NCI-H2029 treated with DMSO at 0.1 percent for 48 hours (cell line): ENCODE measurements at places on chromosomes 6 and 20.

DNA sequence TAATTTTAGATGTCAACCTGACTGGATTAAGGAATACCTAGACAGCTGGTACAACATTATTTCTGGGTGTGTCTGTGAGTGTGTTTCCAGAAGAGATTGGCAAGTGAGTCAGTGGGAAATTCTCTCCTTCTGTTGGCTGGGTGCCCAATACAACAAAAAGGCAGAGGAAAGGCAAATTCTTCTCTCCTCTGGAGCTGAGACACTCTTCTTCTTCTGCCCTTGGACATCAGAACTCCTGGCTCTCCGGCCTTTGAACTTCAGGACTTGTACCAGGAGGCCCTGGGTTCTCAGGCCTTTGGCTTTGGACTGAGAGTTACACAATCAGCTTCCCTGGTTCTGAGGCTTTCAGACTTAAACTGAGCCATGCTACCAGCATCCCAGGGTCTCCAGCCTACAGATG is 7.8 kb upstream of the BTN3A1 start:
- DNase-seq: no peak

DNA sequence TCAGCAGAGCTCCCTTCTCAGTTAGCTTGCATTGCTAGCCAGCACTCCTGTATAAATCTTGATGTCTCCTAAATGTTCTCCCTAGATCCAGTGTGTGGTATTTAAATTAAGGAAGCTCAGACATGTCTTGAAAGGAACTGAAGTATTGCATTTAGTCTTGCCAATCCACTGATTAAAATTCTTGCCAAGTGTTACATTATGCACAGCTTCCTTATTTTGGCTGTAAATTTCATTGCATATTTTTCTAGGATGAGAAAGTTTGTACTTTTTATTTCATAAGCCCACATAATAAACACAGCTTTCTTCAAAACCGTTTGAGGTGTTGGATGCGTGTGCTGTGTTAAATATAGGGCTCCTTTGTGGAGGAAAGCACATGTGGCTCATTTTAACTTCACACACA is 329.8 kb upstream of the FLRT3 start:
- no peak for DNase-seq

- no peak for DNase-seq
These were observed 29.9 kb downstream of the MAPK13 start for GRCh38 chr6:36160147-36160760.

DNA sequence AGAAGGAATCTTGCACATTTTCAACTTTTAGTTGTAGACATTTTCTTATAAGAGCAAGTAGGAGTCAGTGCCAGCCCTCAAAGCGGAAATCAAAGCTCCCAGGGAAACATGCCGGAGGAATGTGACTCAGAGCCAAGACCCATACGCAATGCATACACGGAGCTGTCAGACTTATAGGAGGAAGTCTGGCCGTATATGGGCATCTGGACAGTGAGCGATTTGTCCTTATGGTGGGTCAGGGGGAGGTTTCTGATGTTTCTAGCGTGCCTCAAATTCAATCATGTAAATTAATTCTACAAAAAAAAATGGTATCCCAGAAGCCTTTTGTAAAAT is 3.6 kb upstream of the CCN2 start:
- DNase-seq: no peak

- DNase-seq: no peak
These were observed 111.5 kb downstream of the SESN1 start for GRCh38 chr6:108983151-108983550.

GRCh38 chr6:163309491-163310026 is 105.0 kb upstream of the QKI start:
- DNase-seq: no peak

- no peak for DNase-seq
These were observed 140.3 kb upstream of the EYA4 start for GRCh38 chr6:133100865-133101264.

GRCh38 chr20:33630507-33630906 is 31.6 kb upstream of the C20orf144 start:
- DNase-seq: no peak
